ENCODE measurements at places on chromosomes 6 and 20. TPM values are rescaled to one million over a fixed set of nuclear protein-coding genes. Genes with fewer than 3 reads are reported as not detected.

- DNase-seq = no peak
Observed at GRCh38 chr6:122869437-122870024, 80.5 kb downstream of the SMPDL3A start.

DNA sequence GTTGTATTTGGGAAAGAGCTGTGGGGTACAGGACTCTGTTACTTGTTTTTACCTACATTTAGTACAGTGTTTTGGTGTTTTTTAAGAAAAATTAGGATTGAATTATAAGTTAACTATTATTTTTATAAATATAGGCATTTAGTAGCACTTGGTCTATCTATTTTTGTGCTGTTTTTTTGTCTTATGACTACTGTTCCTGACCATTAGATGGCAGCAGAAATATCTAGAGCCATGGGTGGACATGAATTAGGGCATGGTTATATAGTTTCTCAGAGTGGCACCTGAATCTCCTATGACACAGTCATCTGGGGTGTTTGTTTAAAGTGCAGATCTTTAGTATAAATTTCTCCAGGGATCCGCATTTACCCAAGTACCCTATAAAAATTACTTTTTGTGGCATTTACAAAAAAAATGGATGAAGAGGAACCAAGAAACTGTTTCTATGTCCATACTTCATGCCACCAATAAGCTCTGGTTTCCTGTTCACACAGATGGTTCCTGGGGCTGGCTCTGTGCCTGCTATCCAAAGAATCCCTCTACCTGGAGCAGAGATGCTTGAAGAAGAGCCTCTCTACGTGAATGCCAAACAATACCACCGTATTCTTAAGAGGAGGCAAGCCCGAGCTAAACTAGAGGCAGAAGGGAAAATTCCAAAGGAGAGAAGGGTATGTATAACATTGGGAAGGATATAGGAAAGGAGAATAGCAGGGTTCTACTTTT, 19.8 kb downstream of the NFYA start:
- no peak for DNase-seq

GRCh38 chr20:3106658-3107463, 22.3 kb upstream of the AVP start:
- DNase-seq = no peak

- peak; percentile 50 for DNase-seq
Observed at GRCh38 chr6:54074578-54075195, 36.6 kb upstream of the MLIP start.

DNA sequence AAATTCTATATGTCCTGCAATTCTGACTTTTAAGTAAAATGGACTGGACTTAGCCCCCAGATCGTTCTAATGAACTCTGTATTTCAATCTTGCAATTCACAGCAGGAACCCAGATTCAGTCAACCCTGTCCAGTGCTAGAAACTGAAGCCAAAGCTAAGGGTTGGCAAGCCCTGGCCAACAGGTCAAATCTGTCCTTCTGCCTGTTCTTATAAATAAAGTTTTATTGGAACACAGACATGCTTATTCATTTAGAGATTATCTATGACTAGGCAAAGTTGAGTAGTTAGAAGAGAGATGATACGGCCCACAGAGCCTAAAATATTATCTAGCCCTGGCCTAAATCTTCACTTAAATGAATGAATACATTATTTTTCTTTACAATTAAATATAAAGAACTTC, 339.2 kb upstream of the JARID2 start:
- no peak for DNase-seq

DNA sequence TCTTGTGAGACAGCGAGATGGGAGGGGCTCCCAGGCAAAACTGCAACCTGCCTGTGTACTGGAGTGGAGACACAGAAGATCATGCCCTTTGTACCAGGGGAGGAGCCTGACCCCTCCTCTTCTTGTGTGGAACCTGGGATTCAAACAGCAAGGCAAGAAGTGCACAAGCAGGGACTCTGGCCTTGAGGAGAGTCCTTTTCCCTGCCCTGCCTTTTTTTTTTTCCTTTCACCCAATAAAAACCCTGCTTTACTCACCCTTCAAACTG, 251.8 kb upstream of the OPRM1 start:
- no peak for DNase-seq

GRCh38 chr6:167839755-167840154, 13.0 kb downstream of the AFDN start:
- DNase-seq = no peak

DNA sequence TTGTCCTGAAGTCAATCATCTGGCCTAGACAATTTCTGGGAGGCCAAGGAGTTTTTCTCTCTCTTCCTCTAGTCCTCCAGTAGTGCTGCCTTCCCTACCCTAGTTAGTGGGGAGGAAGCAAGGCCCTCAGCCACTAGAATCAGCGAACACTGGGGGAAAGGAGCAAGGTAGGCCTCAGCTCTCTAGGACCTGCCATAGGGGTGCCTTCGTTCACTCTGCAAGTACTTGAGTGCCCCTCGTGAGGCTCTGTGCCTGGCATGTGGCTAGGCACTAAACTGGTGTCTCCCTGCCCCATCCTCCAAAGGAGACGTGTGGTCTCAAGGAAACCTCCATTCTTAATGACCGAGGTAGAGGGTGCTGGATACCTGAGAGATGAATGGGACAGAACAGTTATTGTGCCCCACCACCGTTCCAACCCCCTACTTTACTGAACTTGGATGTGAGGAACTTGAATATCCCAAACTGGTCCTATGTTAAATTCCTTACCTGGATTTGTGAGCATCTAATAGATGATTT, 1.1 kb downstream of the DEF6 start:
- DNase-seq = no peak

Gene JPH2
- total RNA-seq = 103 TPM

DNA sequence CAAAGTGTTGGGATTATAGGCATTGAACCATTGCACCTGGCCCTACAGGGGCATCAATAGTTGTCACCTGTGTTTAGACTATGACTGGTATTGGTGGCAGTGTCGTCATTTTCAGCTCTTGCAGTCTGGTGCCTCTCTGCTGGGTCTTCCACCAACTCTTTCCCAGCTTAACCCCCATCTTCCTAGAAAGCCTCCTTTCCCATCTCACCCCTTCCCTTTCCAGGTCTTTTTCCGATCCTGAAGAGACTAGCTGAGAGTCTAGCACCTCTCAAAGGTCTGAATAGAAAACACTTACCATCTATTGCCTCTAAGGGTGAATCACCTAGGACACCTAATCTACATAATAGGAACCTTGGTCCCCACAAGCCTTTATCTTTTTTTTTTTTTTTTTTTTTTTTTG, 71.0 kb downstream of the TCP11 start:
- DNase-seq = no peak

Gene TBXT
- total RNA-seq = not detected

Gene CDS2
- total RNA-seq = 74.2 TPM

DNA sequence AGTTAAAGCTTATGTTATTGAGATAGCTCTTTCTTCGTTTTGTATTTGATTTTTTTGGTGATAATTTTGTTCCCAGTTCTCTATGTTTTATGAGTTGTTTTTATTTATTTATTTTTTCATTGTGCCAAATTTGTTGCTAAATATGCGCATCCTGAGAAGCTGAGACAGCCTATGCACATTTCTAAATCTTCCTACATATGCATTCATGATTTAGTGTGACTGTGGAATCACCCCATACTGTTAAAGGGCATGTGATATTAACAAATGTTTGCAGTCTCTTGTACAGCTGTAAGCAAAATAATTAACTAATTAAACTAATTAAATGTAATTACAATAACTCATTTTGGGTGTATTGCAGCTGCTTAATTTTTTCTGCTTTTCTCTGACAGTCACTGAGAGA, 10.4 kb downstream of the TFAP2B start:
- no peak for DNase-seq

- DNase-seq = peak; percentile 62
Observed at GRCh38 chr6:30013291-30013922, 47.7 kb upstream of the POLR1H start.

GRCh38 chr6:25232479-25232878, 46.7 kb upstream of the CARMIL1 start:
- DNase-seq = peak; percentile 70

- DNase-seq = no peak
Observed at GRCh38 chr6:24273096-24273870, 84.6 kb downstream of the DCDC2 start.

DNA sequence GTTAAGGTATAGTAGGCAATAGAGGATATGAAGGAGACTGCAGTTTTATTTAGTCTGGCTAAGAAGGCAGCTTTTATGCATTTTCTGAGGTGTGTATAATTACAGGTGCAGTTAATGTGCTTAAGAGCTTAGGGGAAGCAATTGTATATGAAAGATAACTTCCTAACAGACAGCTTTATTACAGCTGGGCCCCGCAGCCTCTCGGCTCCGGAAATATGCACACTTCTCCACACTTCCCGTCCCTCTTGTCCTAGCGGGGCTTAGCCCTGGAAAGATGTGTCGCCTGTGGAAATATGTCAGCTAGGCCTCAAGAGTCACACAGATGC, 178.4 kb upstream of the ARID1B start:
- no peak for DNase-seq

- no peak for DNase-seq
Observed at GRCh38 chr6:88142297-88142668, 23.9 kb downstream of the CNR1 start.

Gene MAPK13
- total RNA-seq = 0.50 TPM

- DNase-seq = no peak
Observed at GRCh38 chr6:113871975-113872374, 14.8 kb downstream of the MARCKS start.

GRCh38 chr20:59788196-59788735, 145.2 kb downstream of the SYCP2 start:
- DNase-seq = no peak

DNA sequence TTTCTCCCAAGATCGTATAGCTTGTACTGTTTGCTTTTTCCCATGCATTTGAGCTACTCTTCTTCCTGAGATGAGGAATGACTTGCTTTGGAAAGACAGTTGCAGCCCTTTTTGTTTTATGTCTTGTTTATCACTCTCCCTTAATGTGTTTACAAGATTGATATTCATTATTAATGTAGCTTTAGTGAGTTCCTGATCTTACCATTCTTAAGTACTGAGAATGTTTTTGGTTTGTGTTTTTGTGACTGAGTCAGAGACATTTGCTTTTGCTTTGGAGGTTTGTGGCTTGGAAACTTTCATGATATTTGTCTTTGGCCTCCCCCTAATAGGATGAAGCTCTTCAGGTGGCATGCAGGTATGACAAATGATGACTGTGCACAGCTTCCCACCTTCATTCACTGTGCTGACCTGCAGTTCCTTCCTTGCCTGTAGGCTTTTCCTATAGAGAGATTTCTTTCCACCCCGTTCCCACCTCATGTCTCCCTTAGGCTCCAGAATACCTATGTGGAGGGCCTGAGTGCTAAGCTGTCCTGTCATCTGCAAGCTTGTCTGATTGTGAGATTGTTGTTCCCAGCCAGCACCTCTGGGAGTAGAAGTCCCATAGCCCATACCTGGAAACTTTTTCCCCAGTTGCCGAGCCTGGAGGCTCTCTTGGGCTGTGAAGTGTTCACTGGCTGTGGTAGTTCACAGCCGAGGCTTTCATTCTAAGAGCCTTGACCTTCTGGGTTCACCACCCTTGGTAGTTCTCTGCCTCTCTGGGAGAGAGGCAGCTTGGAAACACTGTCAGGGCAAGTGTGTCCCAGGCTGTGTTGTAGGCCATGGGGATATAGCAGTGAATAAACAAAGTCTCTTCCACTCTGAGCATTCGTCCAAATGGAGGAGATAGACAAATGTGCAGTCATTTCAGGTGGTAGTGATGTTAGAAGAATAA, 27.1 kb downstream of the CDS2 start:
- DNase-seq = no peak

DNA sequence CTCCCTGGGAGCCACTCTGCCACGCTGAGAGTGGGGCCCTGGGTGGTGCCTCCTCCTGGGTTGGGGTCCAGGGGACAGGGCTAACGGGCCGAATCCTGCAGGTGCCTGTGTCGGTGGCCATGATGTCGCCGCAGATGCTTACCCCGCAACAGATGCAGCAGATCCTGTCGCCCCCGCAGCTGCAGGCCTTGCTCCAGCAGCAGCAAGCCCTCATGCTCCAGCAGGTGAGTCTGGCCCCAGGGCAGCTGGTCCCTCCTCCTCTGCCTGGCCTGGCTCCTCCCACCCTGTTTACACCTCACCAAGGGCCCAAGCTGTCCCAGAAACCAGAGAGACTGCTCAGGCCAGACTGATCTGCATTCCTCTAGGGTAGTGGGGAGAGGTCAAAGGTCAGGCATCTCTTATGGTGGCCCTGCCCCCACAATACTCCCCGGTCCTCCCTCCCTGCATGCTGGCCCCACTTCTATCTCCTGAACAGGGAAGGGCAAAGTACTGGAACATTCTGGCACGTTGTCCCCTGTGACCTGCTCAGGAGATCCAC, 38.6 kb downstream of the FOXP4 start:
- no peak for DNase-seq

- no peak for DNase-seq
Observed at GRCh38 chr20:8116067-8116811, 15.8 kb upstream of the PLCB1 start.
